ENCODE measurements at places on chromosomes 1 and 21.

GRCh38 chr1:57262472-57262871 lies 161.4 kb downstream of the DAB1 start:
- DNase-seq, result no peak

DNA sequence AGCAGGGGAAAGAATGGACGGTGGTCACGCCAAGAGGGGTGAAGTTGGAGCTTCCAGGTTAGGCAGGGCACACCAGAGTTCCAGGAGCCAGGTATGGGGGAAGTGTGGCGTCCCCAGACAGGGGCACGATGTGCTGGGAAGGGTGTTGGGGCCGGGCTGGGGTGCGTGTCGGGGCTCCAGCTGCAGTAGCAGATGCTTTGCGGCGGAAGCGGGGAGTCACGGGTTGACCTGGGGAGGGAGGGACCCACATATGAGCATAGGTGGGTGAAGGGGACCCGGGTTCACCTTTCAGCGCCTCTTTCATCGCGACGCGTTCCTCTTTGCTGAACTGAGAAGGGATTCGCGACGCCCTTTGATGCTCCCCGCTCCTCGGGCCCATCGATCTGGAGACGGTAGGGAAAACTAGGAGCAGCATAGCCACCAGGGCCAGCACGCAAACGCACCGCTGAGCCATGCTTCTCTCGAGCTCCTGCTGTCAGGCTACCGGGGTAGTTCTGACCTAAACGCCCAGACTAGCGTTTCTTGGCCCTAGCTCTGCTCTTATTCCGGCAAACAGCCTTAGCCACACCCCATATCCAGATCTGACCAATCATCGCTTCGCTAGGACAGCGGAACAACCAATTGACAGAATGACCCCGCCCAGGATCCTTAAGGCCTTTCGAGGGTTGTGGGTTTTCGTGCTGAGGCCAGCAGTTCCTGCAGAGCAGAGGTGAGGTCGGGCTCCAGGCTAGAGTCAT lies at the start of gene PM20D1:
TSS of gene PM20D1 (minus strand) at position 514 of the 737 bp plus-strand sequence. CDS start at position 454, 60 bp downstream.
- no peak for DNase-seq

DNA sequence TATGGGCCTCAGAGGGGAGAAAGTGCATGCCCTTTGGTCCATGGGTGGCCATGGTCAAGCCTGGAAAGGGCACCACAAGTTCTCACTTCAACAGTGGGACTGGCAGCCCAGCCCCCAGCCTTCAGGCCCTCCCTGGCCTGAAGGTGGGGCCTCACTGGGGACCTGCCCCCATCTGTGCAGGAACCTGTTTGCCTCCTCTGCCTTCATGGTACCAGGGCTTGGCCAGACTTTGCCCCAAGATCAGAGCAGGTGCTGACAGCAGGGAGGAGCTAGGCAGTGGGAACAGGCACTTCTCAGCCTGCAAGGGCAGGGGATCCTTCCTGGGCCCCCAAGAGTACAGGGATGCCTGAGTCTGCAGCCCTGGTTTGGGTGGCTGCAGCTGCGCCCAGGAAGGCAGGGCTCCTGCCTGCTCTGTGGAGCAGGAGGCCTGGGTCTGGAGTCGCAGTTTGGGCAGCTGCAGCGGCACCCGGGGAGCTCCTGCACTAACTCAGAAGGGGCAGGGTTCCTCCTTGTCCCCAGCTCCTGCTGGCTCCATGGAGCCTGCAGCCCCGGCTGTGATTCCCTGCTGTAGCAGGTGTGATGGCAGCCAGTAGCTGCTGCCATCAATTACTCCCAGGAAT lies 460.1 kb upstream of the NCAM2 start:
- no peak for DNase-seq

DNA sequence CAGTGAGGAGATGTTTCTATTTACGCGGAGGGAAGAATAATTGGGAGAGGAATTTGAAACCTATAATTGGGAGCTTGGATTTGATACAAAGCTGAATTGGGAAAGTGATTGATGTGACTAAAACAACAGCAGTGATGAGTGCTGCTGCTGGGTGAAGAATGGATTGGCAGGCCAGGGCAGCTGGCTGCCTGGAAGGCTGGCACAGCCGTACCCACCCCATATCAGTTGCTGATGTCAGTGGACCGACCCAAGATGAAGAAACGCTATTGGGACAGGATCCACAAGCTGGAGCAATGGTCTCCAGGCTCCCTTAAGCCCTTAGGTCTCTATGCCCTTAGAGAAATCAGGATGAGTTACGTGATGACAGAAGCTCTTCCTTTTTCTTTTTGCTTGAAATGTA lies 47.4 kb downstream of the GRIK1 start:
- no peak for DNase-seq

- no peak for DNase-seq
Observed at GRCh38 chr1:110228381-110228780, 18.3 kb downstream of the KCNC4 start.

GRCh38 chr1:84374991-84375696 lies 23.1 kb upstream of the DNASE2B start:
- DNase-seq, result no peak

- DNase-seq, result no peak
Observed at GRCh38 chr1:36080236-36080635, 3.7 kb upstream of the TEKT2 start.

DNA sequence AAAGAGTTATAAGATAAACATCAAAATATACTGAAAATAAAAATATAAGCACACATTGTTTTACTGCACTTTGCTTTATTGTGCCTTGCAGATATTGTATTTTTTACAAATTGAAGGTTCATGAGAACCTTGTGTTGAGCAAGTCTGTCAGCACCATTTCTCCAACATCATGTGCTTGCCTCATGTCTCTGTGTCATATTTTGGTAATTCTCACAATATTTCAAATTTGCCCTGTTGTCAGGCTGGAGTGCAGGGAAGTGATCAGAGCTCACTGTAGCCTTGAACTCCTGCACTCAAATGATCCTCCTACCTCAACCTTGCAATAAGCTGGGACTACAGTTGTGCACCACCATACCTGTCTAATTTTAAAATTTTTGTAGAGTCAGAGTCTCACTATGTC lies 21.3 kb upstream of the CNIH3 start:
- DNase-seq, result no peak

- peak; percentile 17 for DNase-seq
Observed at GRCh38 chr1:183267646-183268431, 81.8 kb downstream of the LAMC2 start.

DNA sequence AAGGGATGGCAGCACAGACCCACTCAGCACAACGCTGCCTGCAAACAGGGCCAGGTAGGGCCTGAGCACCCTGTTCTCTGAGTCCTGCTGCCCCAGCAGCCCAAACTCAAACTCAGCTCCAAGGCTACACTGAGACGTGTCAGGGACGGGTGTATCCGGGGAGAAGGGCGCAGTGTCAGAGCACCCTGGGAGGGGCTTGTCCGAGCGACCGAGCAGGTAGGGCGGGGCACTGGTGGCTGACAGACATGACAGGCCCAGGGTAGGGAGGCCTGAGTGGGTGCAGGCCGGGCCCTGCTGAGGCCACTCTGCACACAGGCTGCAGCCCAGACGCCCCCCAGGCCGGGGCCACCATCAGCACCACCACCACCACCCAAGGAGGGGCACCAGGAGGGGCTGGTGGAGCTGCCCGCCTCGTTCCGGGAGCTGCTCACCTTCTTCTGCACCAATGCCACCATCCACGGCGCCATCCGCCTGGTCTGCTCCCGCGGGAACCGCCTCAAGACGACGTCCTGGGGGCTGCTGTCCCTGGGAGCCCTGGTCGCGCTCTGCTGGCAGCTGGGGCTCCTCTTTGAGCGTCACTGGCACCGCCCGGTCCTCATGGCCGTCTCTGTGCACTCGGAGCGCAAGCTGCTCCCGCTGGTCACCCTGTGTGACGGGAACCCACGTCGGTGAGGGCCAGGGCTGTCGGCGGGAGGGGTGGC lies 5.5 kb downstream of the SCNN1D start:
- no peak for DNase-seq

- no peak for DNase-seq
Observed at GRCh38 chr1:194268839-194269238, 1082.4 kb upstream of the B3GALT2 start.

GRCh38 chr1:12548973-12549459 lies 69.0 kb downstream of the DHRS3 start:
- no peak for DNase-seq

DNA sequence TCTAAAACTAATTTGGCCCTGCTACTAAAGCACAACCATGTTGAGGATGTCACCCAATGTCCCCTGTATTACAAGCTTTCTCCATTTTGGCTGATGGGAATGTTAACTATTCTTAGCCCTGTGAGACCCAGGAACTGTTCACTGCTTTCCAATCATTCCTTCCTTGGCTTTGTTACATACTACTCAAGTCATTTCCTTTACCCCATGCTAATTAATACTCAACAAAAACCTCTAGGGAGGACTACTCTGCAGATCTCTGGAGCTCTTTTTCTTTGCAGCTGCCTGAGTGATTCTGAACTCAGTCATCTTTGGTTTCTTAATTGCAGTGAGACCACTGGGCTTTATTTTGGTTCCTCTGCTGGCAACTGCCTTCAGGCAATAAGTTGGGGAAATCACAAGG lies 23.3 kb upstream of the RPE65 start:
- no peak for DNase-seq
